GM23338 (cell line): ENCODE measurements at places on chromosomes 4 and X. TPM values are rescaled to one million over a fixed set of nuclear protein-coding genes. Genes with fewer than 3 reads are reported as not detected.

PRR32 gene
- not detected in 2 replicates for total RNA-seq

RBMX2 gene
- total RNA-seq = 13.4 and 16.1 TPM in 2 replicates

YTHDC1 gene
- 67.6 and 72.3 TPM in 2 replicates for total RNA-seq

GNRHR gene
- not detected in 2 replicates for total RNA-seq

CDKL2 gene
- total RNA-seq = 1.7 and 1.8 TPM in 2 replicates

VCX3A gene
- total RNA-seq = not detected in 2 replicates

ARHGEF38 gene
- not detected in 2 replicates for total RNA-seq

FAT4 gene
- 6.1 and 6.8 TPM in 2 replicates for total RNA-seq

BRS3 gene
- not detected in 2 replicates for total RNA-seq

GC gene
- total RNA-seq = 0.21 TPM in 1 of 2 replicates, not detected in the other

CSAG2 gene
- total RNA-seq = not detected in 2 replicates

TRAM1L1 gene
- total RNA-seq = 1.5 and 2.6 TPM in 2 replicates

LONRF3 gene
- 0.10 and 0.12 TPM in 2 replicates for total RNA-seq

RNF128 gene
- total RNA-seq = 2.2 and 3.2 TPM in 2 replicates
